ENCODE measurements at places on chromosomes 7 and 10.
A peak's percentile ranks its signal among the peaks of the same experiment; 100 is the strongest.

- DNase-seq = peak; percentile 92
Measured at GRCh38 chr10:110354322-110354766, 49.6 kb upstream of the SMNDC1 start.

DNA sequence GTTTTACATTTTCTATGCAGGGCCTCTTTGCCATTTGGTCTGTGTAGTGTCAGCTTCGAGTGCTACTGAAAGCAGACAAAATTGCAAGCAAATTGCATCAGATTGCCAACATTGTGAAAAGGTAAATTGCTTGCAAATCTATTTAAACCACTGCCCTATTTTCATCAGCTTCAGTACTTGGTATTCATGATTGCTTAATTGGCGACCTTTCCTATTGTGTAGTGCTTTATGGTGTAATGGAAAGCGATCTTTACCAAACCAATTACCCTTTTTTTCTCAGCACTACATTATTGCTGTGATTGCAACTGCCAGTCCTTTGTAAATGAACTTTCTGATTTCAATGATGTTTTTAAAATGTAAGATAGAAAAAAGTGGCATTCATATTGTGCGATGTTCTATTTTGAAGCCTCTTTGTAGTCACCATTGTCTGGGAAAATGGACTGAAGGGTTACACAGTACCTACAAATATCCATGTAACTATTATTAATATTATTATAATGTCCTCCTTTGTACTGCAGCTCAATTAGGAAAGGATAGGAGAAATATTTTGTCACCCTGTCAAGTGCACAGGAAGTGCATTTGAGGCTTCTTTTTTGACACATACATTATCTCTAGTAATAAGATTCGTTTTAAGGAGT is 177.7 kb upstream of the SP8 start:
- DNase-seq = no peak

GRCh38 chr10:21929070-21929469 is 74.5 kb downstream of the DNAJC1 start:
- no peak for DNase-seq

GRCh38 chr10:75269605-75270004 is 33.8 kb upstream of the COMTD1 start:
- DNase-seq = no peak

GRCh38 chr10:69483963-69484362 is 32.7 kb downstream of the TSPAN15 start:
- no peak for DNase-seq

GRCh38 chr7:70647801-70648498 is 484.0 kb upstream of the GALNT17 start:
- no peak for DNase-seq

- DNase-seq = no peak
Measured at GRCh38 chr10:44068716-44069482, 316.0 kb downstream of the CXCL12 start.

- DNase-seq = no peak
Measured at GRCh38 chr7:157013602-157014549, 3.4 kb upstream of the MNX1 start.

GRCh38 chr10:58820861-58821751 is 308.4 kb downstream of the BICC1 start:
- DNase-seq = no peak

GRCh38 chr7:127887631-127888030 is 143.6 kb downstream of the LRRC4 start:
- no peak for DNase-seq

DNA sequence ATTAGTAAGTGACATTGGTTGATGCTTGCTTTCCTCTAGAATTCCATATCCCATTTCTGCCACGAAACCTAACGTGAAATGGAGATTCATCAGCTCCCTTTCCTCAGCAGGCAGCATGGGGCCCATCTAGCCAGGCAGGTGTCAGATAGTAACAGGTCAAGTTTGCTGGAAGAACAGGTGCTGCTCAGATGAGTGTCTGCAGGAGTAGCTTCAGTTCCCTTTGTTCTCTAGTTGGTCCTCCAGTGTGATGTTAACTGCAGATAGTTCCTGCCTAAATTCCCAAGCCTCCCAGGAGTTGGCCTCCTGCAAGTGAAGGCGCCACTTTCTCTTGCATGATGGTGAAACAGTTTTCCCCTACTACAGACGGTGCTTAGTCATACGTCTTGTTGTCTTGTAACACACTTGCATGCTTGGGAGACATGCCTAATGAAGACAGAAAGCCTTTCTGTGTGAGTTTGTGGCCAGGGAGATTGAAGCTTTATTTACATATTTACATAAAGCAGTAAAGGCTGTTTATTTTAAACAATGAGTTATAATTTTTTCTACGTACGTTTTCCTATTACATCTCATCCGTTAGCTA is 175.4 kb downstream of the CHN2 start:
- DNase-seq = no peak

GRCh38 chr7:100949227-100949932 is at the start of gene MUC3A:
TSS of gene MUC3A (plus strand) at chr7:100949534. CDS start at chr7:100949625, 91 bp downstream.
- no peak for DNase-seq

DNA sequence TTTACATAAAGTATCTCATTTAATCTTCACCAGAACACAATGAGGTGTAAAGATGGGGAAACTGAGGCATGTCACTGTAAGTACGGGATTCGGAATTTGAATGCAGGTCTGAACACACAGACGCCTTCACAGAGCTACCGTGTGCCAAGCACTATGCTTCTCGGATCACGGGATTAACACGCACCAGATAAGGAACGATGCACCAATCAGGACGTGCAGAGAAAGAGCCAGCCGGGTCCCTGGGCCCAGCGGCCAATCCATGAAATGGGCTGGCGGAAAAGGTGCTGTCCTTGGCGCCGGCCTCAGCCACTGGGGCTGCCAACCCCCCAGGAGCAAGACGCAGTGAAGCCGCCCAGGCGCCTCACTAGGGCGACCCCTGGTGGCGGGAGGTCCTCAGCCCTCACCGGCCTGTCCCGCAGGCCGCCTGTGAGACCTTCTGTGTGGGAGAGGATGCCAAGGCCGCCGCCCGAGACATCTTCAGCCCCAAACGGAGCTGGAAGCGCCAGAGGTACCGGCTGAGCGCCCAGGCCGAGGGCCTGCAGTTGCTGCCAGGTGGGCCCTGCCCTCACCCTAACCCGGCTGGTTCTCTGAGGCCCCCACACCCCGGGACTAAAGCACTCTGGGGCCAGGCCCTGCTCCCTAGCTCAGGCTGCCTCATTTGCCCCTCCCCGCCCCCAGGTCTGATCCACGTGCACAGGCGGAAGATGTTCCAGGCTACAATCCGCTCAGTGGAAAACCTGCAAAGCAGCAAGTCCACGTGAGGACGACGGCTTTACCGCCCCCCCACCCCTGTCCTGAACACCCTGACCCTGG is 15.6 kb downstream of the ATG9B start:
- DNase-seq = no peak

- no peak for DNase-seq
Measured at GRCh38 chr7:12481722-12482121, 78.1 kb upstream of the VWDE start.

DNA sequence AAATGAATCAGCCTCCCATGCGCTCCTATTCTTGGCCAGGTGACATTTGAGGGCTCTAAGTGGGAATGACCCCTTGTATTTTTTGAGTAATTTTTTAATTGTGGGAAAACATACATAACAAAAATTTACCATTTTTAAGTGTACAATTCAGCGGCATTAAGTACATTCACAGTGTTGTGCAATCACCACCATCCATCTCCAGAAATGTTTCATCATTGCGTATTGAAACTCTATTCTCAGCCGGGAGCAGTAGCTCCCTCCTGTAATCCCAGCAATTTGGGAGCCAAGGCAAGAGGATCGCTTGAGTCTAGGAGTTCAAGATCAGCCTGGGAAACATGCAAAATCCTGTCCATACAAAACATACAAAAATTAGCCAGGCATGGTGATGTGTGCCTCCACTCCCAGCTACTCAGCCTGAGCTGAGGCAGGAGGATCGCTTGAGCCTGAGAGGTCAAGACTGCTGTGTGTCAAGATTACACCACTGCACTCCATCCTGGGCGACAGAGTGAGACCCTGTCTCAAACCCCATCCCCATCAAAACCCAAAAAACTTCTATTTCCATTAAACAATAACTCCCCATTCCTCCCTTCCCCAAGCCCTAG is 2.5 kb downstream of the ANTXRL start:
- DNase-seq = no peak

DNA sequence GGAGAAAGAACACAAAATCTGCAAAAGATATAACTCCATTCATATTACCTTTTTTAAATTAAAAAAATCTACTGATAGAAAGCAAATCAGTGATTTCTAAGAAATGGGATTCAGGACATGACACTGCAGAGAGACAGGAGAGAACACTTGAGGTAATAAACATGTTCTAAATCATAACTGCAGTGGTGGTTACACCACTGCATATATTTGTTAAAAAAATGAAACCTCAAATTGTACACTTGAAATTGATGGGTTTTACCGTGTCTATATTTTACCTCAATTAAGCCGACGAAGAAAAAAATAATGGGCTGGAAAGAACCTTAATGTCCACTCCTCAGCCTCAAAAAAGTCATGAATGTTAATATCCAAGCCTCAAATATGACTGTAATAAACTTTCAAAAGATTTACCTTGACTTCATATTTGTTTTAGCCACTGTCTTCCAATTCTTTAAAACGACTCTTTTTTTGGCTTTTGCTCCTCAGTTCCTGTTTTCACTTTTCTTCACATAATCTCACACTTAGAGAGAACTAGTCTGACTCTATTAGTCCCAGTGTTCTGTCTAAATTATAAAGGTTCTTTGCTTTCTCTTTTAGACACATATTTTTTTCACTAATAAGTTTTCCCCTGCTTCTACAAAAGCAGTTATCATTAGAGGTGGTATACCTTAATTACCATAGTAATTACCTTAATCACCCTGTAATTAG is 502.4 kb downstream of the GRM8 start:
- DNase-seq = no peak

DNA sequence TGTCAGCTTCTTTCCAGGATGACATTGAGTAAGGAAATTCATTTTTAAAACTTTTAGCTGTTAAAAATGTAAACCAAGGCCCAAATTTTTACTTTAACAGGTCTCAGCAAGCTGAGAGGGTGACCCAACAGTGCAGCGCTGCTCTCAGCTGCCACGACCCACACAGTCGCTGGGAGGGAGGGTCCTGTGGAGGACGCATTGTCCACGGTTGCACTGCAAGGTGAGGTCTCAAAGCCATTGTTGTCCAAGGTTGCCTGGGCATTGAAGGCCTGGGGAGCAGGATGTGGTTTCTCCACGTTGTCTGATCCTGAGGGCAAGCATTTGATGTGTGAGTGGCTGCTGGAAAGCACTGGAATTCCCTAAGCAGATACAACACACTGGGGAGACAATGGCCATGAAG is 15.1 kb upstream of the VIPR2 start:
- no peak for DNase-seq

DNA sequence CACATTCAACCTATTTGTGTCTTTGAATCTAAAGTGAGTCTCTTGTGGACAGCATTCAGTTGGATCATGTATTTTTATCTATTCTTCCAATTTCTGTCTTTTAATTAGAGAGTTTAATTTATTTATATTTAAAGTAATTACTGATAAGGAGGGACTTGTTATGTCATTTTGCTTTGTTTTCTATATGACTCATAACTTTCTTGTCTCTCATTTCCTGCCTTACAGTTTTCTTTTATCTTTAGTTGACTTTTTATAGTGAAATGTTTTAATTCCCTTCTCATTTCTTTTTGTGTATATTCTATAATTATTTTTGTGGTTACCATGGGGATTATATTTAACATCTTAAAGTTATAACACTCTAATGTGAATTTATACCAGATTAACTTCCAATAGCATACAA is 7.3 kb upstream of the ZNF518A start:
- no peak for DNase-seq

- no peak for DNase-seq
Measured at GRCh38 chr7:83005410-83005809, 157.3 kb downstream of the PCLO start.

- peak; percentile 59 for DNase-seq
Measured at GRCh38 chr7:151890355-151891004, 13.6 kb upstream of the PRKAG2 start.

DNA sequence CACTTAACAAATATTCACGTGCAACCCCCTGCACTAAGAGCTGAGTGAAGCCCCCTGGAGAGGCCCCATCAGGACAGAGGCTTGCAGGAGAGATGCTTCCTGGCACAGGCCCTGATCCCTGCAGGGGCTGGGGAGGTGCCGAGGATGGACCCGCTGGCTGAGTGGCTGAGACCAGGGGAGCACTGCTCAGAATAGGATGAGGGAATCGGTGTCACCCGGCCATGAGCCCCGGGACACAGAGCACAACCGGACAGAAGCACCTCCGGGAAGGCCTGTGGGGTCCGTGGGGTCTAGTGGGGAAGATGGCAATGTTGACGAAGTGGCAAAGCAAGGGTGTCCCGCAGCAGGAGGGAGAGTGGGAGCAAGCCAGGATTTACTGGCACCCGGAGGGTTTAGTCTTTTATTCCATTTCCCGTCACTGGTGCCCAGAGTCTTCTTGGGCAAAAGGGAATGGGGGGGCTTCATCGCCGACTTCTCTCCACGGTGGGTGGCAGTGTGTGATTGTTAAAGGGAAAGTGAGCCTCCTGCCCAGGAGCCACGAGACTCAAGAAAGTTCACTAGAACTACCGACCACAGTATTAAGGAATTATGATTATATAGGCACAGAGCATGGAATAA is 140.7 kb downstream of the ADARB2 start:
- no peak for DNase-seq

GRCh38 chr7:102287111-102287980 is 678 bp downstream of the SH2B2 start:
- DNase-seq = peak; percentile 22

DNA sequence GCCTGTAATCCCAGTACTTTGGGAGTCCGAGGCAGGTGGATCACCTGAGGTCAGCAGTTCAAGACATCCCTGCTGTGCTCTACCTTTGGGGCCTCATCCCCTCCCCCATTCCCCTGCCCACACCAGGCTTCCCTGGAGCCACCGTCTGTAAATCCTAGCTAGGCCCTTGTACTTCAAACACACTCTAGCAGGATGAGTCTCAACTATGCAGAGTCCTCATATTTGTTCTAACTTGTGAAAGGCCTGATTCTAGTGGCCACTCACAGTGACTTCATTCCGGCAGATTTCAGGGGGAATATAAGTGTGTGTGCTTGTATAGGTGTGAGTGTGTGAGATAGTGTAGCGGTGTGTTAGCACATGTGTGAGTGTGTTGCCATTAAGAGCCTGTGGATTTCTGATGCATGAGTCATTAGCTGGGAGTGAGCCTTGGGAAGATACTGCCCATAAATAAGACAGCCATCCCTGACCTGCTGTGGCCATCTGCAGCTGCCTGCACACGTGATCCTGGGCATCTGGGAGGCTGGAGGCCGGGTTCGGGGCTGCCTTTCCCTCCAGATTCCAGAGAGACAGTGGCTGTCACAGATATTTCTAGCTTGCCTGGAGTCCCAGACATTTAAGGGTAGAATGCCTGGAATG is 1.7 kb upstream of the NEURL1 start:
- DNase-seq = no peak

Measured in Kasumi-1 (cell line).